ENCODE measurements at places on chromosomes 11 and 22.

GRCh38 chr11:104798789-104799188, 99.5 kb downstream of the CASP12 start:
- DNase-seq = no peak

GRCh38 chr11:87529486-87529885, 491.8 kb downstream of the TMEM135 start:
- no peak for DNase-seq

- no peak for DNase-seq
These were observed 24.2 kb upstream of the TMEM123 start for GRCh38 chr11:102476812-102477211.

DNA sequence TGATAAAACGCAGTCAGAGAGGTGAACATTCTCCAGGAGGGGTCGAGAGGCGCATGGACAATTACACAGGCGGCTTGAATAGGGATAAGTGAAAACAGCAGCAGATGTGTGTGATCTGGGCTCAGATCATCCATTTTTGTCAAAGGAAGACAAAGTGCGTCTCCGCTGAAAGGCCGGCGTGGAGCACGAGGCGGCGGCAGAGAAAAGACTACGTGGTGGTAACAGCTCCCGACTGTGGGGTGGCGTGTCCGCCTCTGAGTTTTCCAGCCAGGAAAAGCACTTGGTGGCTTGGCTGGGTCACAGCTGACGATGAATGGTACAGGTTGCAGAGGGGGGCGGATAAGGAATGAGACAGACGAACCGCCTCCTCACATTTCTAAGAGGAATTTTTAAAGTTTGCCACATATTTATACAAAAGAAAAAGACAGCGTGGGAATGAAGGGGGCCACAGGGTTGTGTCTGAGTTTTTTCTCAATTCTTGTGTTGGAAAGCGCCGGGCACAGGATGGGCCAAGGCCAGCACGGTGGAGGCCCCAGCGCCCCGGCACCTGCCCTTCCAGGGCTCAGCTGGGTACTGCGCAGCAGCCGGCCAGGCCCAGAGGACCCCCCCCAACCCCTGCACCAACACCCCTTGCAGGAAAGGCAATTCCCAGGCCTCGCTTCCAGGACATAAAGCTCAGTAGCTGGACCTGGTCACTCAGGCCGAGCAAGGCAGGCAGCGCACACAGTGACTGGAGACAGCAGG, 80.4 kb downstream of the TRMU start:
- no peak for DNase-seq

DNA sequence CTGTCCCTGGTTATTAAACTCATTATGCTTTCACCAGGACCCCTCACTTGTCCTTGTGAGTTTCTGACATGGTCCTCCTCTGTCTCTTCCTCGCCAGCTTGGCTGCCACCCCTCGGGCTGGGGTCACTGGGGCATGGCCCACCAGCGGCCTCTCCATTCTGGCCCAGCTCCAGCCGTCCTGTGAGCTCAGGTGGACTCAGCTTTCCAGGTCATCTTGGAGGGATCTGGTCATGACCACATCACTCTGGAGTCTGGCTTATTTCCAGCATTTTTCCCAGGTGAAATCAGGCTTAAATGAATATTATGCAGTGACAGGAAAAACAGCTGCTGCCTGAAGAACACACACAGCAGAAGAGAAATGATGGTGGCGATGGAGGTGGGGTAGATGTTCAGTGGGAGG, 224.5 kb downstream of the ADAMTS15 start:
- DNase-seq = no peak

- no peak for DNase-seq
These were observed 147.5 kb upstream of the CTSC start for GRCh38 chr11:88484873-88485621.

DNA sequence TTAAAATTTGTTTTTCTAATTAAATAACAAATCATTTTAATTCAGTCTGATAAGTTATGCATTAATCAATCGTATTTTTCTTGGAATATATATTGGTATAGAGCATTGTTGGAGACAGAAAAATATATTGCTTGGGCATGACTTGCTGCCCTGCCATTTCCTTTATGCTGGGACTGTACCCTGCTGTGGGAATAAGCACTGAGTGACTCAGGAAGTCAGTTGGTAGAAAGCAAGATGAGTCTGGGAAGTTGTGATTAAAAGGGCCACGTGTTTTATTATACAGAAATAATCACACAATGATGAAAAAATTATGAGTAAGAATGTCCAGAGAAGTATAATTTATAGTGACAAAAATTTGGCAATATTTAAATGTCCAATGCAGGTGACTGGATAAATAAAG, 139.5 kb downstream of the KIF18A start:
- DNase-seq = no peak

GRCh38 chr22:27740202-27740748, 61.3 kb downstream of the MN1 start:
- DNase-seq = no peak

DNA sequence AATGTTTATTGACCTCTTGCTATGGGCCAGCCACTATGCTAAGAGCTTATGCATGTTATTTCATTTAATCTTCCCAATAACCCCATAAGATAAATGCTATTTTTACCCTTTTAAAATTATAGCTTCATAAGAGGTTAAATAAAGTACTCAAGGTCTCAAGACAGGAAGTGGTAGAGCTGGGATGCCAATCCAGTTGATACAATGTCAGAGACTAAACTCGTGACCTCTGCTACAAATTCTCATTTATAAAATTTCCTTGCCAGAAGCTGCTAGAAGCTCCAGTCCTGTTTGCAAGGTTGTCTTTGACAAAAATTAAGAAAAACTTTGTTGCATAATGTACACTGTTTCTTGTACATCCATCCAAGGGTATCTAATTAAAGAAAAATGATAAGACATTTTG, 265.9 kb upstream of the MPPED2 start:
- DNase-seq = no peak

Data from stimulated activated CD8-positive, alpha-beta memory T cell treated with anti-CD3 and anti-CD28 coated beads, Interleukin-15, amount 100 ng/mL, for 4 hours (primary cell).